ENCODE measurements at places on chromosomes 5 and 9.

- no peak for ATAC-seq
Observed at GRCh38 chr5:142492781-142493281, 168.0 kb upstream of the SPRY4 start.

- ATAC-seq, result no peak
Observed at GRCh38 chr5:89827359-89827758, 582.2 kb downstream of the CETN3 start.

DNA sequence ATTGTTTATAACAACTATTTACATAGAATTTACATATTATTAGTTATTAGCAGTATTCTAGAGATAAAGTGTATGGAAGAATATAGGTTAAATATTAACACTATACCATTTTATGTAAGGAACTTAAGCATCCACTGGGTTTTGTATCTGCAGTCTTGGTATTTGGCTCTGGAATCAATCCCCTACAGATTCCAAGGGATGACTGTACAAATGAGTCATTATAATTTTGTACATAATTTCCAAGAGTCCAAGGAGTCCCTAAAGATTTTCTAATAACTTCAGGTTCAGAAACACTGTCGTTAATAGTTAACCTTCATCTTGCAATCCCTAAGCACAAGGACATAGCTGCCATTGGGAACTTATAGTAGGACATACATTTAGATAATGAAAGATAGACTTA, 254.8 kb upstream of the PDE4D start:
- no peak for ATAC-seq

- no peak for ATAC-seq
Observed at GRCh38 chr5:125409234-125409860, 662.9 kb upstream of the ZNF608 start.

DNA sequence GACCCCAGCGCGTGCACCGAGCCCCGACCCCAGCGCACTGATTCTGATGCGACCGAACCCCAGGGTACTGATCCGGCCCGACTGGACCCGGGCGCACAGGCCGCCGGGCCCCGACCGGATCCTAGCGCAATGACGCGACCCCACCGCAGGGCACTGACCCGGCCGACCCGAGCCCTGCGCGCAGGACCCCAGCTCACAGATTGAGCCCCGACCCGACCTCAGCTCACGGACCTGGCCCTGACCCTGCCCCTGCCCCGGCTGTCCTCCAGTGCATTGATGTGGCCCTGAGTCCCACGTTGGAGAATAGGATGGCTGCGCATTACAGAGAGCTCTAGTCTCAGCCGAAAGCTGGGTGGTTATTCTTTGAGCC, 438 bp downstream of the TRIP13 start:
- peak; percentile 14 for ATAC-seq

DNA sequence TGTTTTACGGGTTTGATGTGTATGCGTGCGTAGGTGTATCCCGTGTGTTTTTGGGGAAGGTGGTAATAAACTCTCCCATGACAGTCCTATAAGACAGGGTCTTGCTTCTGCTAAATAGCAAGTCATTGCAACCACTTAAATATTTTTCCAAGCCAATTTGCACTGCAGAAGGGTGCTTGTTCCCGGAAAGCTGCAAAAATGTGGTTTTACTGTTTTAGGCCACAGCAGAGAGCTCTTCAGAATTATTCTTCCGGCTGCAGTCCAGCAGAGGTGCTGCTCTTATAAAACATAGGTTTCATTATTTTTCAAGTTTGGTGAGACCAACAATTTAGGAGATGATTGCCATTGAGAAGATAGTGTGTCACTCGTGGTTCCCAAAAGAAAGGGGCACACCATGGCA, 192.8 kb downstream of the NTRK2 start:
- ATAC-seq, result no peak

DNA sequence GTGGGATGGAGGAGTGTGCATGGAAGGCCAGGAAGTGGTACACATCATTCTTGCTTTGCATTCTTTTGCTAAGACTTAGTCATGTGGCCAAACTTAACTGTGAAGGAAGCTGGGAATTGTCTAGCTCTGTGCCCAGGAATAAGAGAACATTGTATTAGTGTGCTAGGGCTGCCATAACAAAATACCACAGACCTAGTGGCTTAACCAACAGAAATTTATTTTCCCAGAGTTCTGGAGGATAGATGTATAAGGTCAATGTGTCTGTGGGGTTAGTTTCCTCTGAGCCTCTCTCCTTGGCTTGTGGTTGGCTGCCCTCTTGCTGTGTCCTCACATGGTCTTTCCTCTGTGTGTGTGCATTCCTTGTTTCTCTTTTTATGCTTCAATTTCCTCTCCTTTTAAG, 32.4 kb downstream of the NNT start:
- ATAC-seq, result no peak

- peak; percentile 56 for ATAC-seq
Observed at GRCh38 chr9:92265154-92265553, 28.3 kb downstream of the IARS1 start.

DNA sequence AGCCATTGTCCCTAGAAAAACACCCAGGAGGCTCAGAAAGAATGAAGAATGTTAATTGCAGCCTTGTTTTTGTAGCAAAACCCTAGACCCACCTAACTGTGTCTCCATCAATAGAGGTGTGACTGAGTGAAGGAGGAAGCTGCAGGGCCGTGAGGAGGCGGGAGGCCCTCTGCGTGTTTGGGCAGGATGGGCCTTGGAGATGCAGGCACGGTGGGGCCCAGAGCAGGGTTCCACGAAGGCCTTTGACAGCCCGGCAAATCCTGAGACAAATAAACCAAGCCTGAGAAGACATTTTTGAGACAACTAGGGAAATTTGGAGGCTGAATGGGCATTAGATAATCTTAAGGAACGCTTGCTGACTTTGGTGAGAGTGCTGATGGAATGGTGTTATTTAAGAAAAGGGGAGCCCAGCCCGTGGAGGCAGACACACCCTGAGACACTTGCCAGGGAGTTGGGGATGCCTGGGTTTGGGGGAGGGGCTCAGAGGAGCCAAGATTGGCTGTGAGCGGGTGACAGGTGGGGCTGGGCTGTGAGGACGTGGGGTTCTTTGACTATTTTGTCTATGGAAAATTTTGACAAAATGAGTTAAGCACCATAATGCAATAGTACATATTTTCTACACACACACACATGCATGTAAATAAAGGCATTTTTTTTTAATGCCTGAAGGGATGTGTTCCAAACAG, 48.8 kb downstream of the BARX1 start:
- no peak for ATAC-seq

GRCh38 chr5:169566202-169566601, 17.4 kb upstream of the SPDL1 start:
- ATAC-seq, result no peak

DNA sequence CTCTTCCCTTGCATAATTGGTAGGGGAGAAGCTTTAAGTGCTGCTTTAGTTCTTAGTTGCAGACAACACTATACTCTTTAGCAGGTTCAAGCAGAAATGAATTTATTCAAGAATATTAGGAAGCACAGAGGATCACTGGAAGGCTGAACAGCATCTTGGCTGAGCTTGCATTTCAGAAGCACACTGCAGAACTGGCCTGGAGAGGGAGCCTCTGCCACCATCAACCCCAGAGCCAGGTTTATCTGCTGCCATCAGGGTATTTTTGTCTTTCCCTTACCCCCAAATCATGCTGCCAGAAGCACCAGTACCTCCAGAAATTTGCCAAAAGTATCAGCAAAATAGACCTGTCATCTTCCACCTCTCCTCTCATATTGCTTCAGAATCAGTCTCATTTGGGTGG, 440.7 kb downstream of the DMAC1 start:
- no peak for ATAC-seq

DNA sequence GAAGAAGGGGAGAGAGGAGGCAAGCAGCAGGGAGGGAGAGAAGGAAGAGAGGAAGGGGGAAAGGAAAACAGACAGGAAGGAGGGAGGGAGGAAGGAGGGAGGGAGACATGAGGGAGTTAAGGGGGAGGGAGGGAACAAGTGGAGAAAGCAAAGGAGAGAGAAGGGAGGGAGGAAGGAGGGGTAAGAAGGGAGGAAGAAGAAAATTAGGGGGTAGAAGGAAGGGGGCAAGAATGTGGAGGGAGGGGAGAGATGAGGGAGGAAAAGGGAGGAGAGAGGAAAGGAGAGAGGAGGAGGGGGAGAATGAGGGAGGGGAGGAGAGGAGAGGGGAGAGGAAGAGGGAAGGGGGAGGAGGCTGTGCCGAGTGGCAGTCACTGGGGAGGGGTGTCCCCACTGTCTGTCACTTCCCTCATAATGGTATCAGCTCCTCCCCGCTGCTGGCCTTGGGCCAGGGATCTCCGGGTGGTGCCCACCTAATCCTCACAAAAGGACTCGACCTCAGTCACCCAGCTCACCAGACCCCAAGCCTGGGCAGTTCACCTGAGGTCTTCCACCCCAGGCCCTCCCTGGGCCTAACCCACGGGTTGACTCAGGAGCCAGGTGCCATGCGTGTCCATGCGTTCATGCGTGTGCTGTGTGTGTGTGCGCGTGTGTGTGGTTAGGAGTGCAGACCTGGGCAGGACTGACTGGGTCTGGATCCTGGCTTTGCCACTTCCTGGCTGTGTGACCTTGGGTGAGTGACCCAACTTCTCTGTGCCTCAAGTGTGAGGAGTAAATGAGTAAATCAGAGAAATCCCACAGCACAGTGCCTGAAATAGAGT, 18.1 kb downstream of the C9orf50 start:
- ATAC-seq, result no peak

GRCh38 chr5:141343242-141343952, at the start of gene PCDHGA3:
Gene PCDHGA3, plus strand, starts transcription at chr5:141343829. Its CDS starts 205 bp downstream, at chr5:141344034.
- no peak for ATAC-seq
